SHP77 treated with DMSO at 0.1 percent for 48 hours (cell line): ENCODE measurements at places on chromosomes 1 and 21.
A peak's percentile ranks its signal among the peaks of the same experiment; 100 is the strongest.

- DNase-seq: no peak
These were observed 7.1 kb upstream of the MATN1 start for GRCh38 chr1:30730346-30731108.

GRCh38 chr1:110004583-110004982, 20.0 kb downstream of the AHCYL1 start:
- DNase-seq: no peak

DNA sequence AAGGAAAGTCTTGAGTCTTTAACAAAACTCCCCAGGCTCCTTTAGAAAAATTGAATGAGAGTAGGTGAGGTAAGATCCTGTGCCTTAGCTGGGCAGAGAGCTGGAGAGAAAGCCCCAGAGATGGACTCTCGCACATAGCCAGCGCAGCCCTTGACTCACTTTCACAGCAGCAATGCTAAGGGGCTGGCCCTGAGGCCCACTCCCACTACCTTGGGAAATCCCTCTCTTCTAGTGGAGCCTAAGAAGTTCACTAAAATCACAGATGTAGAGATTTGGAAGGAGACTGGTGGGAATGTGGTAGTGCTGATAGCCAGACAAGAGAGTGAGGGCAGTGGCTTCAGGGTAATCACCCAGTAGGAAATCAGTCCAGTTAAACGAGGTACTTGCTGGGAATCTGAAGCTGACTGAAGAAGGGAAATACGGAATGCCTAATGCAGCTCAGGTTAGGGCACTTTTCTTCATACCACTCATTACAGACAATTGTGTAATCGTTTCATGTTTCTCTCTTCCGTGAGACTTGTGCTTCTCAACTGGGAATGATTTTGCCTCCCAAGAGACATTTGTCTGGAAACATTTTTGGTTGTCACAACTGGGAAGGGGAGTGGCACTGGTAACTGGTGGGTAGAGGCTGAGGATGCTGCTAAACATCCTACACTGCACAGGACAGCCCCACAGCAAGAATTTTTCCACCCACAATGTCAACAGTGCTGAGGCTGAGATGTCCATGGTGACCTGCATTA, 42.4 kb upstream of the LRRC8C start:
- no peak for DNase-seq

DNA sequence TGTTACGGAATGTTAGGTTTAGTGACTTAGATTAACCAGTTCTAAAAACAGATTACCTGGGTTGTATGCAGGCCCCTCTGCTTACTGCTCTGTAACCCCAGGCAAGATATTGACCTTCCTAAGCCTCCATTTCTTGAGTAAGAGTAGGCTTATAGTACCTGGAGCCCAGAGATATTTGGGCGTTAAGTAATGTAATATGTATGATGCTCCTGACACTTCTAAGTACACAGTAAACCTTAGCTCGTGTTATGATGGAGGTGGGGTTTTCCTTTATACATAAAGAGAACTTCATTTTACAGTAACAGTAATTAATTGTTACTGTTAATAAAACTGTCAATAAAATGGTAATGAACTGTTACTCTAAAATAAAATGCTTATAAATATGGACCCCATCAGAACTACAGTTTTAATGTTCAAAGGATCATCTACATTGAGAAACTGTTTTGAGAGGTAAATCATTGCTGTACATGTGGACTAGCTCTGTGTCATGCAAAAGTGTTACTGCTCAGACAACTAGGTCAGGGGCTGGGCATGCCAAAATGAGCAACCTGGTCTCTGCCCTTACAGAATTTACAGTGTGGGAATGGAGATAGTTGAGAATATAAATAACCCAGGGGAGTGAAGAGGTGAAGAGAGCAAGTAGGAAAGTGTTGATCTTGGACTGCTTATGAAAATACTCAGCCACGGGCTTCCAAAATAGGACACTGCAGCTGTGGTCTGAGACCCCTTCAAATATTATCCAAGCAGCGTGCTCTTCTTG, 26.6 kb downstream of the LRRC8C start:
- DNase-seq: no peak

DNA sequence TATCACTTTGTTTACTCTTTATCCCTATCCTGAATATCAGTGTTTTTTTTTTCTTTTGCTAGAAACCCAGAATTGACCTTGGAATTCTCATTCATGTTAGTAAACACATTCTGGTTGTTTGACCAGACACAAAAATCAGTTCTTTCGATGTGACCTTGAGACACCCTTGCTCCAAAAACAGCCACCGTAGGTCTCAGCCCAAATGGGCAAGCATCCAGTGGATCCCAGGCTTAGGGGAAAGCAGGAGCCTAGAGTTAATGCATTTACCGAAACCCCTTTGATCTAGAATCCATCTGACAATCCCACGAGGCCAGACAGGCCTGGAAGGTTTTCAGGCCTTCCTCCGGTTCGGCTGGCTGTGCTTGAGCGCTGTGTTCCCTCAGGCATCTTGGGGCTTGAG, 47.6 kb downstream of the IRF2BP2 start:
- DNase-seq: no peak

DNA sequence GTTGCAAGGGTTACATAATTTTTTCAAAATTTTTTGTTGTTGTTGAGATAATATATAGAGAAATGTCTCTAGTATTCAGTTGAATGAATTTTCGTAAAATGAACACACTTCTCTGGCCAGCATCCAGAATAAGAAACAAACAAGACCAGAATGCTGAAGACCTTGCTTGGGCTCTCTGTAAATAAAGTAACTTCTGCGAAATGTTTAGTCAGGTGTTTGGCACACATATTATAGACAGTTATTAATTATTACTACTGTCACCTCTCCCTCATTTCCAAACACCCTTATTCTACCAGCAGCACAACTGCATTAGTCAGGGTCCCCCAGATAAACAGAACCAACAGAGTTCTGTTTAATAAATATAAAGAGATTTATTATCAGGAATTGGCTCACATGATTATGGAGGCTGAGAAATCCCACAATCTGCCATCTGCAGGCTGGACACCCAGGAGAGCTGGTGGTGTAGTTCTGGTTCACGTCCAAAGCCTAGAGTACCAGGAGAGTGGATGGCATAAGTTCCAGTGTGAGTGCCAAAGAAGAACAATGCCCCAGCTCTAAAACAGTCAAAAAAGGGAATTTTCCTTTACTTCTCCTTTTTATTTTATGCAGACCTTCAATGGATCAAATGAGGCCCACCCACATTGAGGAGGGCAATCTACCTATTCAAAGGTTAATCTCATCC, 44.1 kb upstream of the KCND3 start:
- peak; percentile 64 for DNase-seq

- no peak for DNase-seq
These were observed 7.1 kb downstream of the RHOU start for GRCh38 chr1:228742281-228742860.

DNA sequence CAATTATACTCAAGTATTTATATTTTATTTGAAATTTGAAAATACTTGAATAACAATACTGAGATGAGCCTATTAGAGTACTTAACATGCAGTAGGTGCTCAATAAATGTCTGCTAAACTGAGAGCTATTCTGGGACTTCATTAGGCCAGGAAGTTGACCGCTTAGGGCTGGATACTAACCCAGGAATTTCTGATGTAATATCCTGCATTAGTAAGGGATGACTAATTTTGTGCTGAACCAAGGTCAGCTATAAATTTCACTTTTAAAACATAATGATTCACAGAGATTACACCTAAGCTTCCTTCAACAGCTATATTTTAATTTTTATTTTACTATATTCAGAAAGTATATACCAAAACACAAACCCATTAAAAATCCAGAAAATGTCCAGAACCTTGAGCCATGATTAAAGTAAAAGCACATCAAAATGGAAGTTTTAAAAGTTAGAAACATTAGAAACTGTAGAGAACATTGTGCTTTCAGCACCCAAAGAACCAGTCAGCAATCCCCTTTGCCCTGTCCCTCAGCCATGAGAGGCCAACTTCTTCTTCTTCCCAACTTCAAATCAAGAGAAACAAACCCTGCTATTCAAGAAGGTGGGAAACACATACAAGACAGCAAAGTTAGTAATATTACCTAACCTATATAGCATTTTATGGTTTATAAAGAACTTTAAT, 35.4 kb downstream of the WNT2B start:
- DNase-seq: no peak

DNA sequence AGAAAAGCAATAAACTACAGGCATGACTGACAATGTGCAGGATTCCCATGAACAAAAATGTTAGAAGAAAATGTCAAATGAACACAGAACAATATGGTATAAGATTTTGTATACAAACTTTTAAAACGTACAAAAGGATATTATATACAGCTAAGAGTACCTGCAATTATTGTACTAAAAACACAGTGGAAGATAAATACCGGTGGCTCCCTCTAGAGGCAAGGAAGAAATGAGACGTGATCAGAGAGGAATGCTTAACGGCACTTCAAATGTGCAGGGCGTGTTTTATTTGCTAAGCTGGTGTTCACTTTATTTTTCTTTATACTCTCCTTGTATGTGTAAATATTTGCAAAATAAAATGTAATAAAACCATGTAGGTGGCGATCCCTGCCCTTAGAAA, 191.8 kb upstream of the SAMSN1 start:
- no peak for DNase-seq

GRCh38 chr1:113073479-113073950, 517 bp downstream of the LRIG2 start:
- no peak for DNase-seq

GRCh38 chr1:218925777-218926176, 247.9 kb upstream of the LYPLAL1 start:
- no peak for DNase-seq

- DNase-seq: no peak
These were observed 624 bp downstream of the SLC41A1 start for GRCh38 chr1:205812271-205812877.
